Islet precursor cell (in vitro differentiated cells): ENCODE measurements at places on chromosomes 12 and 14.

- DNase-seq: peak; percentile 31
These were observed 285.0 kb upstream of the RTL1 start for GRCh38 chr14:101188571-101188915.

DNA sequence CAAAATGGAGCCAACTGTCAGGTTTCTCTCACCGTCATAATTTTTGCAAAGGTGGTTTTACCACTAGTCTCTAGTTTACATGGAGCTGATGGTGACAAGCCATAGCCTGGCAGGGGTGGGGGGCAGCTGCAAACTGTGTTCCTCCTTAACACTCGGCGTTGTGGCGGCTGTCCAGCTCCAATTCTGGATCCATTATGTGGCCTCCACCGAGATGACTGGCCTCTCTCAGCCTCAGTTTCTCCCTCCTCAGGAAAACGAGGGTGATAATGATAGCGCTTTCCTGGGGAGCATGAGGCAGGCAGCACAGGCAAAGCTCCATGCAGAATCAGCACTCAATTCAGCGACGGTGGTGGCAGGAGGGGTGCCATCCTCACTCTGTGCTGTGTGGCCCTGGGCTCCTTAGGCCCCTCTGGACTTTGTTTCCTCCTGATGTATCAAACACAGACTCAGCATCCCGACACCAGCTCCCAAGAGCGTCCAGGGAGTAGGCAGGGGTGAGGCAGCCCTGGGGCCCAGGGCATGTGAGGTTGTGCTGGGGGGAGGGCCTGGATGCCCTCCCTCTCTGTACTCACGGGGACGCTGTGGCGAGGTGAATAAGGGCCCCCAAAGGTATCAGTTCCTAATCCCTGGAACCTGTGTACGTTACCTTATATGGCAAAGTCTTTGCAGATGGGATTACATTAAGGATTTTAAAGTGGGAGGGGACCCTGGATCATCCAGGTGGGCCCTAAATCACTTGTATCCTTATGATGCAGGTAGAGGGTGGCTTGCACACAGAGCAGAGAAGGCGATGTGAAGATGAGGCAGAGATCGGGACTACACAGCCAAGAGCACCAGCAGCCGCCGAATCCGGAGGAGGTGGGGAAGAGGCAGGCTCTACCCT, 46.8 kb upstream of the EIF5 start:
- DNase-seq: no peak

DNA sequence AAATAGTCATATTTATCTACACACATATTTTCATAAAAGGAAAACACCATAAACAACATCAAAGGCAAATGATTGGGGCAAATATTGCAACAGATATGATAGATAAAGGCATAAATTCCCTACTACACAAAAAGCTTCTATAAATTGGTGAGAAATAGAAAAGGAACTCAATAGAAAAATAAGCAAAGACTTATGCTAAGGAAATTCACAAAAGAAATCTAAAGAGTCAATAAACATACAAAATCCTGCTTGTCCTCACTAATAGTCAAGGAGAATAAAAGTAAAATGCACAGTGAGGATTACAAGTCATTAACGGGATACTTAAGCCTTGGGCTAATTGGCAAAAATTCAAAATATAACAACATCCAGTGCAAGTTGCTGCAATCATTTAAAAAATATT, 30.3 kb downstream of the CCDC59 start:
- DNase-seq: no peak

- DNase-seq: peak; percentile 29
These were observed 21.1 kb downstream of the SETD3 start for GRCh38 chr14:99459481-99460100.

DNA sequence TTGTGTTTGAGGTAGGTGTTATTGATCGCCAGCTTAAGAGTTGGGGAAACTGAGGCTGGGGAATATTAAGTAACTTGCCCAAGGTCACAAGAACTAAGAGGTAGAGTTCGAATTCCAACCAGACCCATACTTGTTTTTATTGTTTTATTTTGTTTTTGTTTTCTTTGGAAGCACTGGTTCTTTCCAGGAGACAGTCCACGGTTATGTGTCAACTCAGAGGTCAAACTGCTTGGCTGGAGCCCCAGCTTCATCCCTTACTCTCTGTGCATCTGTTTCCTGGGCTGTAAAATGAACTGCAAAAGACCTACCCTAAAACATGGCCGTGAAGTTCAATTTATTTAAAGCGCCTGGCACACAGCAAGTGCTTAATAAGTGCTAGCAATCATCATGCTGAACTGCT, 74.4 kb upstream of the MAP1LC3B2 start:
- DNase-seq: no peak

DNA sequence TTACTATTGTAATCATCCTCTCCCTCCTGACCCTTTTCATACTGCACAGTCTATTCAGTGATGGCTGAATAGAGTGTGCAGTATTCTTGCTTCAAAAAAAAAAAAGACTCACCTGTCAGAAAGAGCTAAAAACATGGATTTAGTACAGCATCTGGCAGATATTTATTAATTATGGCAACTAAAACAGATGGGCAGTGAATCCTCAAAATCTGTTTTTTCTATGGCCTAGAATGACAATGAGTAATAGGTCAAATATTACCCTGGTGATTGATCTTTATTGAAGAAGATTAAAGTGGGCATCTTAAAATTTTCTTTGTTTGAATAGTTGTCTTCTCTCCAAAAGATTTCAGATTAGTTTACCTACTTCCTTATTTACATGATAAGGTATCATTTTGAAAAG, 543.6 kb downstream of the FOXG1 start:
- DNase-seq: no peak

DNA sequence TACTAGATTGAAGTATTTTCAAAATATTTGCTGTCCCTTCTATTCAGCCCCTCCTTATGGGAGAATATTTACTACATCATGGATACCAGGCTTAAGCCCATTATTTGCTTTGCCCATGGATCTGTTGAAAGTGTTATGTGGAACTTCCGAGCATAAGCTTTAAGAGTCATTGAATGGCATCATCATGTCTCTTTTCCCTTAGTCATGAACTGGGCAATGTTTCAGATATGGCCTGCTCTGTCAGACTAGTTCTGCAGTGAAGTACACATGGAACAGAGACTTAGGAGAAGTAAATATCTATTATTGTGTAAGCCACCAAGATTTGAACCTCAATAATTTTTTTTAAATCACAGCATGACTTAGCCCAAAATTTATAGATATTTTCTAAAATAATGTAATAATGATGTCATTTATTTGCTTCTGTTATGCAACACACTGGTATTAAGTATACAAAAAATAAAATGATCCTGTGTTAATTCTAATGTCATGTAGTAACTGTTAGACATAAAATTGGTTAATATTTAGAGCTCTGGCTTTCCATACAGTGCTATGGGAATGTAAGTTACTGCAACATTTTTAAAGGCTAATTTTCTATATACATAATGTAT, 1097.3 kb downstream of the SLC16A7 start:
- DNase-seq: no peak

DNA sequence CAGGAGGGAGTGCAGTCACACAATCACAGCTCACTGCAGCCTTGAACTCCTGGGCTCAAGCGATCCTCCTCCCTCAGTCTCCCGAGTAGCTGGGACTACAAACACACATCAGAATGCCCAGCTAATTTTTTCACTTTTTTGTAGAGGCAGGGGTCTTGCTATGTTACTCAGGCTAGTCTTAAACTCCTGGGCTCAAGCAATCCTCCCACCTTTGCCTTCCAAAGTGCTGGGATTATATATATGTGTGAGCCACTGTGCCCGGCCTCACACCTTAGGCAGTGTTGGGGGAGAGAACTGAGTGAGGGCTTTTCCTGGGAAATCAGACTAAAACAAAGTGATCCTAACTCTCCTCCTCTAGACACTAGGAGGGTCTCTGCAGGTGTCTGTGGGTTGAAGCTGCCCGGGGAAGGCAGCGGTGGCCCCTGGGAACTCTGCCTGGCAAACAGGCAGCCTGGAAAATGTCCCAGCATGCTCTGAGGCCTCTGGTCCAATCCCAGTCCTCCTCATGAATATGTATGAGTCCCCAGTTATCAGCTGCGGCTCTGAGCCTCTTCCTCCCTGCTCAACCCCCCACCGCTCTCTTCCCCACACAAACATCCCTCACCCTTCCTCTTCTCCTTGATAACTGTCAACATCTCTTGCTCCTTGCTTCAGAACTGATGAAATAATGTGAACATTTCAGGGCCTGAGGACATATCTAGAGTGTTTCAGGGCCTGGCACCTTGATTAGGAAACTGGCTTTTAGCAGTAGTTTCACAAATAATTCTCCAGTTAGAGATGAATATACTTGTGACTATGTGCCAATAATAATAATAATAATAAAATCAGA, 7.9 kb upstream of the NAA25 start:
- peak; percentile 93 for DNase-seq

- no peak for DNase-seq
These were observed 207.0 kb downstream of the MYRFL start for GRCh38 chr12:70032076-70032475.

DNA sequence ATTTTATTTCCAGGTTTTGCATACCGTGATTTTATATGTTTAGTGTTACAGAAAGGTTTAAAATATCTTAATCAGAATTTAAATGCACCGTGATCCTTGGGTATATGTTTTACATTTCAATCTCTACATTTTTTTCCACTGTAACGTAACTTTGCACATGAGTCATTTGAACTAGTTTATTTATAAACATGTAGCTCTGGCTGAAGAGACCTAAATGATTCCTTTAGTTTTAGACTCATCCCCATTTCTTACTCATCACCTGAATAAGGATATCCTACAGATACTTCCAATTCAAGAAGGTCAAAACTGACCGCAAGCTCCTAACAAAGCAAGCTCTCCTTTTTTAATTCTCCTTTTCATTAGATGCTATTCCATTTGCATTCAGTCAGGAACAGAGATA, 42.7 kb upstream of the SLC6A15 start:
- DNase-seq: no peak

- no peak for DNase-seq
These were observed 17.1 kb downstream of the SEC23A start for GRCh38 chr14:39085933-39086332.

GRCh38 chr12:49809906-49810389, 18.3 kb downstream of the NCKAP5L start:
- DNase-seq: peak; percentile 75

GRCh38 chr12:120252071-120252906, 13.2 kb downstream of the PXN start:
- DNase-seq: no peak

DNA sequence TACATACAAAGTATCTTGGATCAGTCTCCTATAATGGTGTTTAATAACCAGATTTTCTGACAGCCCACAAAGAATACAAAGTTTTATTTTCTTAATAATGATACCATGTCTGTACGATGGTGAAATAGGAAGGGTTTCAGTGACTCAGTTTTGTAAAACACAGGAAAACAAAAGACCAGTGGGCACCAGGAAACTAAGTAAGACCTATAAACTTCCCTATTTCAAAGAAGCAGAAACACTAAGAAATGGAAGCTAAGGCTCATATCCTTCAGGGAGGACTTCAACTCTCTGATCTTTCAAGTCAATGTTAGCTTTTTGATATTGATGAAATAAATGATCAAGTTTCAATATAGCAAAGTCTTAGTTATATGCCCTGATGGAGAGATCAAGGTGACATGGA, 196.0 kb downstream of the DUSP6 start:
- DNase-seq: no peak

GRCh38 chr12:93407054-93407962, 29.6 kb downstream of the NUDT4 start:
- DNase-seq: no peak

DNA sequence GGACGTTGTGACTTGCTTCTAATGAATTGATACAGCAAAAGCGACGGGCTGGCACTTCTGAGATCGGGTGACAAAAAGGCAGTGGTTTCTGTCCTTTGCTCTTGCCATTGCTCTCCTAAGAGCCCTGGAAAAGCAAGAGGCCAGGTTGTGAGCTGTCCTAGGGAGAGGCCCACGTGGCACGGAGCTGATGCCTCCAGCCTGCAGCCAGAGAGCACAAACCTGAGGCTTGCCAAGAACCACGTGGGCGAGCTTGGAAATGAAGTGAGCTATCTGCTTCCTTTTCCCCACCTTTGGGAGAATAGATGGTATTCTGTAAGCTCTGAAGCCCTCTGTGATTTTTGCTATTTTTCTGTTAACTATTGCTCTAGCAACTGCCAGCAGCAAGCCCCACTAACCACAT, 26.4 kb upstream of the NOS1 start:
- DNase-seq: no peak

DNA sequence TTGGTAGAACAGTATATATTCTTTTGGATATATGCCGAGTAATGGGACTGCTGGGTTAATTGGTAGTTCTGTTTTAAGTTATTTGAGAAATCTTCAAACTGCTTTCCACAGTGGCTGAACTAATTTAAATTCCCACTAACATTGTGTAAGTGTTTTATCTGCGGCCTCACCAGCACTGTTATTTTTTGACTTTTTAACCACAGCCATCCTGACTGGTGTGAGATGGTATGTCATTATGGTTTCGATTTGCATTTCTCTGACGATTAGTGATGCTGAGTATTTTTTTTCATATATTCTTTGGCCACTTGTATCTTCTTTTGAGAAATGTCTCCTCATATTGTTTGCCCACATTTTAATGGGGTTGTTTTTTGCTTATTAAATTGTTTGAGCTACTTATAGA, 357.4 kb downstream of the C12orf50 start:
- no peak for DNase-seq

DNA sequence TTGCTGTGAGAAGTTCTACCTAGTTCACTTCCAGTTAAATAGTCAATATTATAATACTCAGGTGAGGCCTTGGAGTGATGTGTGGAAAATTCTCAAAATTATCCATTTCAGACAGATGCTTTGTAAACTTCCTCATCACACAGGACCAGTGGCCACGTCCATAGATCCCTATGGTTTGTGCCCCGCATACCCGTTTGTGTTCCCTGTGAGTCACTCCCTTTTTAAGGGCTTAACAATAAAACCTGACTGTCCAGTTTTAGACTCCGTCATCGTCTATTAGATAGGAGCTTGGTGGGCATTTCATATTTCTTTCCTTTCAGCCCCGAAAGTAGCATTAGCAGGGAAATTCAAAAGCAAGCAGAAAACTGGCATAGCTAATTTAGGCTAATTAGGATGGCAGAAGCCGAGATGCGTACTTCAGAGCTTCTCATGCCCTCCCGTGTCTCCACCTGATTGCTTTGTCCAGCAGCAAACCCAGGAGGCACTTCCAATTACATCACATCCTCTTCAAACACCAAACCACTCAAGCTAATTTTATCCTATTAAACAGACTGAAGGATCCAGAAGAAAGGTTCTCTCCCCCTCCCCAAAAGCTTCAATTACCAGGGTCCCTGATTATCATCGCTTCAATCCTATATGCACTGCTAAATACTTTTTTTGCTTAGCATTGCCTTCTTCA, 186.6 kb upstream of the OTX2 start:
- DNase-seq: peak; percentile 63

DNA sequence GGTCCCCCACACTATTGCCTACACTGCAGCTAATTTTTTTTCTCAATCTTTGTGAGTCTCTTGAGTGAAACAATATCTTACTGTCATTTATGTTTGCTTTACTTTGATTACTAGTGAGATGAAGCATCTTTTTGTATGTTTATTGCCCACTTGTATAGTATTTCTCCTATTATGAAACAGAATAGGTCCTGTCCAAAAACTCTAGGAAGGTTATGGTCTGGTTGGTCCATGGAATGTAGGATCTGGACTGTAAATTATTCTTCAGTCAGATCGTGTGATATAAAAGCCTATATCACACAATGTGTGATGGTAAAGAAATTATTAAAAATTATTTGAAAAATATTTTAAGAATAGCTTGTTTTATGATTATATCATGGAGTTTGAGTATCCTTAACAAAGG, 434.4 kb downstream of the ZFP36L1 start:
- no peak for DNase-seq
